ENCODE measurements at places on chromosomes 13 and 19.

DNA sequence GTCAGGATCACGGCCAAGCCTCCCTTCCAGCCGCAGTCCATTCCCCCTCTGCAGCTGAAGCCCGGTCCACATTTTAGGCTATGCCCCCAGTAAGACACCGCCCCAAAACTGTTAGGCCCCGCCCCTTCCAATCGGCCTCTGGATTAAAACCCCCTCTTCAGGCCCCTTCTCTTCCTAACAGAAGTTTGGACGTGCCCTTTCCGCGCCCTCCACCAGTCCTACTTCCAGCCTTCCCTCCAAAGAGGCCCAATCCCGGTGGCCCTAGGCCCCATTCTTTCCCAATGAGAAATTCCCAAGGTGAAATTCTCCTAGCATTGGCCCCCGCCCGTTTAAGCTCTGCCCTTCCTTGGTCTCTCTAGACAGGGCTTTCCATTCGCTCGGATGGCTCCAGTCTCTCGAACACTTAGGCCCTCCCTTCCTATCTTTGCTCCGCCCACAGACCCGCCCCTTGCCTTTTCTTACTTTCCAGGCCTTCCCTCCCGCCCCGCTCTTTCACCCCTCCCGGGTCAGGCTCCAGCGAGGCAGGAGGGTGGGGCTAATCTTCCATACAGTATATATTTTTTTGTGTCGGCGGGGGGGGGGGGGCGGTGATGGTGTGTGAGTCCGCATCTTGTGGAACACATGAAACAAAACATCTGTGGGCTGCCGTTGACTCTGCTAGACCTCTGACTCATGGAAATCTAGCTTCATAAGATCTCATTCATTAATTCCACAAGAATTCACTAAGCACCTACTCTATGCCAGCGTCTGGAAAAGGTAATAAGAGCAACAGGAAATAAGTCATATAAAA, 13.6 kb downstream of the LTBP4 start:
- DNase-seq = peak; percentile 88

- DNase-seq = no peak
Observed at GRCh38 chr13:99308471-99309087, 1.4 kb upstream of the GPR183 start.

DNA sequence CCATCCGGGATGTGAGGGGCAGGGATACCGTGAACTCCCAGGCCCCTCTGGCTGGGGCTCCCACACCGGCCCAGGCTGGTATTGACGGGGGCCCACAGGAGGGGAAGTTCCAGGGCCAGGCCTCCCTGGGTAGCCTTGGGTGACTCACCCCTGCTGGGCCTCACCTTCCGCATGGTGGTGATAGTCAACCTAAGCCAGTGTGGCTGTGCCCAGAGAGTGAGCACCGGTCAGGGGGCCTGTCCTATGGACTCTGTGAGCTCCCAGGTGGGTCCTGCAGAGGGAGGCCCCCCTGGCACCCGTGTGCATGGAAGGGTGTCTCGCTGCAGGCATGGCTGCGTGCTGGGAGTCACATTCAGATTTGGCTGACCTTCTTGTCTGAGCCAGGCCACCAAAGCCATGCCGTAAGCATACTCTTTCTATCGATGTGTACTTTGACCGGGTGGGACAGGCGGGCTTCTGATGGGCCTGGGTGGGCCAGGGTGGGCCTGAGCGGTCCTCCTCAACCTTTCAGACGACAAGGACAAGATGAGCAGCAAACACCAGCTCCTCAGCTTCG, 27.6 kb downstream of the DHX34 start:
- no peak for DNase-seq

- DNase-seq = no peak
Observed at GRCh38 chr13:24910502-24911132, 146.6 kb downstream of the RNF17 start.

DNA sequence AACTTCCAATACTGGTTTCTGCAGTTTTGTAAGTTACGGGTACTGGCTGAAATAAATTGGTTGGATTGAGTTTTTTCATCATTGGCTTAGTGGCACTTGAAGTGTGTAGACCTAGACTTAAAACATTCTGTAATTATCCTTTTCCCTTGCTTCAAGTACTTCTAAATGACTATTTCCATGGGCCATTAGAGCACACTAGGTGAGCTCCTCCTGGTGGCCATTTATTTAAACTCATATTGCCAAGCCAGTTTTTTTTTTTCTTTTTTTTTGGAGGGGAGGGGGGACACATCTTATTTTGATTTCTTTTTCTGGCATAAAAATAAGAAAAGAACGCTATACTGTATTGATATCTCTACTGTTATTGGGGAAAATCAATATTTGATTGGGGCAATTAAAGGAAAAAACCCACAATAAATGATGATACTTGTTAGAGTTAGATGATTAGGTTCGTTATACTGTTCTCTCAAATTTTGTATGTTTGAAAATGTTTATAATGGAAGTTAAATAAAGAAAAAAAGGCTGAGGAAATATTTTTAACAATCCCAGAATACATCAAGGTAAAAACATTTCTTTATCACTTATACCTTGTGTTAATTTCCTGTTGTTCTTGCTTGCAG, 82.9 kb downstream of the PDS5B start:
- peak; percentile 56 for DNase-seq

- DNase-seq = no peak
Observed at GRCh38 chr13:19178901-19179593, 2.6 kb downstream of the TUBA3C start.

GRCh38 chr19:14472202-14472938, 2.8 kb downstream of the PTGER1 start:
- peak; percentile 68 for DNase-seq

DNA sequence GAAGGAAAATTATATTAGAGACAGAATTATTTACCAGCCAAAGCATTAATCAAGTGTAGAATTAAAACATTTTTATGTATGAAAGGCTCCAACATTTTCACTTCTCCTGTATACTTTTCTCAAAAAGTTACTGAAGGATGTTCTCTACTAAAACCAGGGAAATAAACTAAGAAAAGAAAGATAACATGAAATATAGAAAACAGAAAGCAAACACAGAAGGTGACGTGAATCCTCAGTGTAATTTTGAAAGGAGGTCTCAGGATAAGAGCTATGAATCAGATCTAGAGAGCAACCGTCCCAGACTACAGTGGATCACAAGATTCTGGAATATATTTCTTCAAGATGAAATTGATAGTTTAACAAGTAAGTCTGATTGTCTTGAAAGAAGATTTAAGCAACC, 144.5 kb downstream of the CYSLTR2 start:
- DNase-seq = no peak

DNA sequence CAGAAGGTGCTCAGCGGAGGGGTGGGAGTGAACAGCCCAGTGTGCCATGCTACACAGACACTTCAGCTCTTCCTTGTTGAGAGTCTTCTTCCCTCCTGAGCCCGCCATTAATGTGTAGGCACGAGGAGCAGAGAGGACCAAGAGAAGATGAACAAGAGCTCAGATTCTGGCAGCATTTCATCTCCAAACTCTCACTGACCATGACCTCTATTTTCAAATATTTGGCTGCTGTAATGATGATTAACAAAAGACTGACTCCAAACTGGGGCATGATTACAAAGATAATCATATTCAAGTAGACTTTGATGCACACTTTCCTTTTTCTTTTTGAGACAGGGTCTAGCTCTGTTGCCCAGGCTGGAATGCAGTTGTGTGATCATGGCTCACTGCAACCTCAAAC, 236.5 kb downstream of the DCLK1 start:
- no peak for DNase-seq

GRCh38 chr13:21723807-21724505, 53.1 kb downstream of the FGF9 start:
- DNase-seq = no peak

DNA sequence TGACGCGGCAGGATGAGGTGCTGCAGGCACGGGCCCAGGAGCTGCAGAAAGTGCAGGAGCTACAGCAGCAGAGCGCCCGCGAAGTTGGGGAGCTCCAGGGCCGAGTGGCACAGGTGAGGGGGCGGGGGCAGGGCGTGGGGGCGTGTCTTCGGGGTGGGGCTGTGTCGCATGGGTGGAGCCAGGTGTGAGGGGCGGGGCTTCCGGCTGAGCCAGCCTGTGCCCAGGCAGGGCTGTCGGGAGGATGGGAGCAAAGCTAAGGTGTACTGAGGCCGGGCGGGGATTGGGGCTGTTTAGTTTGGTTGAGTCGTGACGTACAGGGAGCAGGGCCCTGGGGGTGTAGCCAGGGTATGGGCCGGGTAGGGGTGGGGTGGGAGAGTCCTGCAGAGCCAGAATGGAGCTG, 62.3 kb downstream of the KCNC3 start:
- no peak for DNase-seq

DNA sequence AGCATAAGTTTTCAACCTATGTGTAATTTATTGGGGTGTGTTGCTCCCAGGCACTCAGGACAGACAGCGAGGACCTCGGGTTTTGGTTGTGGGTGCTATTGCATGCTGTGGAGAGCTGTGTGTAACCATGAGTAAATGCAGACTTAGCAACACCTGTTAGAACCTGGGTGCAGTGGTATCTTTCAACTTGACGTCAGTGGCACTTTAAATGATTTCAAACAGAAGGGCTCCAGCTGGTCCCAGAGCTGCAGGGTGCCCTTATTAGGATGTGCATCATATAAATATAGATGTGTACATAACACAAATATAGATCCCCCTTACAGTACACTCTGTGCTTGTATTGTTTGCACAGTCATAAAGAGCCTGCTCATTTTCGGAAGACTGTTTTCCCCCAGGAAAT, 228.3 kb upstream of the IRS2 start:
- no peak for DNase-seq

GRCh38 chr13:24276306-24276705, 33.1 kb upstream of the C1QTNF9 start:
- no peak for DNase-seq

DNA sequence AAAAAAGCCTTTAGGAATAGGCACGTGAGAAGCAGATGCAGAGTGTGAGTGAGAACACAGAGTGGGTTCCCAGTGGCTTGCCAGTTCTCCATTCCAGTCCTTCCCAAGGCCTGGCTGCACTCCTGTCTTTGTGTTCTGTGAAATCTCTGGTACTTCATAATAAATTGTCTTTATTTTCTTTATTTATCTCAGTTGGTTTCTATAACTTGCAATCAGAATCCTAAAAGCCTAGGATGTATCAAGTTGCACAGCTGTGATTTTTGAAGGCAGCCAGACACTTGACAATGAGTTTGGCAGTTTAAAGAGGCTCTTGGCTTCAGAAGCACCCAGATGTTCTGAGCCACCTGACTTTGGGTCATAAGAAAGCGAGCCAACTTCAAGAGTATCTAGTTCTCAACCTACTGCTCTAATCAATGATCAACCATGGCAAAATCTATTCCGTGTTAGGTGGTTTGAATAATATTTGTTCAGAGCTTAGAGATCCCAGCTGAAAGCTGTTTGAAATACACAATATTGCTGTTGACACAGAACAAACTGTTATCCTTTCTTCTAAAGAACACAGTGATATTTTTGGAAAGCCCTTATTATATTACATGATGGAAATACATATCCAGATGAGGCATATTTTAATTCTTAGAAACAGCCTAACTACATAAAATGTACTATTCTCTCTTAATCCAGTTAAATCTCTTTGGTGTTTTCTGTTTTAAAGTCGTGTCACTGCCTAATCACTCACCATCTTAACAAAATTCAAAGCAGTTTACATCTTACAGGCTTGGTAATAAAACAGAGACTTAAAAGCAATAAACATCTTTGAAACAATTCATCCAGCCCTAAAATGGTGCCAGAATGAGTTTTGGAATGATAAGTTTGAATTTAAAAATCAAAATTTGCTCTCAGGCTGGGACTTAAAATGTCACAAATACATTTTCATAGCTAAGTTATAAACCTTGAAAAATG, 483.0 kb upstream of the NBEA start:
- DNase-seq = no peak

- no peak for DNase-seq
Observed at GRCh38 chr13:77250975-77251374, 75.9 kb downstream of the MYCBP2 start.

DNA sequence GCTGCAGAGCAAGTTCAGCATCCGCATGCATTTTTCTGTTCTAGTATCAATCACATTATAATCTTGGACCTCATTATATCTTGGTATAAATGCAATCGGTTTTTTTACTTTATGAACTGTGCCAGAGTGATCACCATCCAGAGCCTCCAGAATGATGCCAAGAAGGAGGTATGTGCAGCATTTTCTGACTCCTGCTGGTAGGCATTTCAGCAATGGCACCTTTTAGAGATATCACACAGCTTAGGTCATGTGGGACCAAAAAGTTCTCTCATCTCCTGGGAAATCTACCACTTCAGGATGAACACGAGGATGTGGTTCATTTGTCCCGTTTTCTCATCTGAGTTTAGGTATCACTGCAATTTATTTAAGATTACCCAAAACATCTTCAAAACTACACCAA, 220.4 kb downstream of the VWA8 start:
- DNase-seq = no peak

DNA sequence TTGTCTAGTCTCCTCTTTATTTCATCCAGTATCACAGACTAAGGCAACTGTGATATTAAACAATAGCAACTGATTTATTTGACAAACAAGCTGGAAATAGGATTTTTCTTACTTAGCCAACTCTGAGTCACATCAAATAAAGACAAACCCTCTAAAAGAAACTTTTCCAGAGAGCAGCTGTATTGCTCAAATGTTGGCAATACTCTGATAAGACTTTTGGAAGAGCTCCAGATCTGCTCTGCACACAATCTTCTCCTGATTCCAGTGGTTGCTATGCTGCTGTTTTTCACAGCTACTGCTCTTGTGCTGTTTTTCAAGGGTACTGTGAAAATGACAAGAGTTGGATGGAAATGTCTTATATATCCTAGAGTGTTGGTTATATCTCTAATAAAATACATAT, 1479.2 kb downstream of the SLITRK5 start:
- no peak for DNase-seq

GRCh38 chr19:1428738-1429391, 9.3 kb upstream of the RPS15 start:
- no peak for DNase-seq

- peak; percentile 88 for DNase-seq
Observed at GRCh38 chr19:48963371-48964204, 1.5 kb upstream of the FTL start.

GRCh38 chr13:108961542-108962125, 332.2 kb downstream of the MYO16 start:
- DNase-seq = peak; percentile 63
